ENCODE measurements at places on chromosomes 13 and 19. TPM values are rescaled to one million over a fixed set of nuclear protein-coding genes. Genes with fewer than 3 reads are reported as not detected.

- no peaks in the 10 kb centered on the region for H3K4me1 ChIP-seq
- no peaks in the 10 kb centered on the region for H3K36me3 ChIP-seq
- no peak overlapping the region for H3K4me3 ChIP-seq
Measured at GRCh38 chr19:30806311-30806710, 434.1 kb downstream of the ZNF536 start.

GRCh38 chr13:48851707-48852106 is 124.0 kb upstream of the FNDC3A start:
- no peak overlapping the region for H3K27ac ChIP-seq
- 0 out of 2 replicates have a peak, but pooled peaks cover 10% of the 10 kb centered on the region for H3K4me1 ChIP-seq
- no peaks in the 10 kb centered on the region for H3K27me3 ChIP-seq
- DNase-seq: no peak
- no peaks in the 10 kb centered on the region for H3K36me3 ChIP-seq

- 0 out of 2 replicates have a peak, but pooled peaks cover 1% of the 10 kb centered on the region for H3K27me3 ChIP-seq
- DNase-seq: no peak
- no peak overlapping the region for H3K4me3 ChIP-seq
- no peak overlapping the region for H3K27ac ChIP-seq
Measured at GRCh38 chr19:30063650-30064347, 121.8 kb downstream of the URI1 start.

- H3K27me3 ChIP-seq: no peaks in the 10 kb centered on the region
- H3K4me3 ChIP-seq: no peak overlapping the region
- peak overlapping the region; percentile 18 for H3K27ac ChIP-seq
- H3K36me3 ChIP-seq: peaks cover 10% of the 10 kb centered on the region
Measured at GRCh38 chr19:44866664-44867063, 20.6 kb downstream of the NECTIN2 start.

GRCh38 chr19:15475169-15475568 is 4.1 kb downstream of the PGLYRP2 start:
- H3K4me3 ChIP-seq: no peak overlapping the region
- DNase-seq: no peak
- H3K4me1 ChIP-seq: no peaks in the 10 kb centered on the region
- H3K27ac ChIP-seq: no peak overlapping the region
- no peaks in the 10 kb centered on the region for H3K27me3 ChIP-seq
- H3K36me3 ChIP-seq: no peaks in the 10 kb centered on the region

Gene ZNF93
- total RNA-seq: 6.3 TPM

Gene LRG1
- total RNA-seq: 0.61 TPM

DNA sequence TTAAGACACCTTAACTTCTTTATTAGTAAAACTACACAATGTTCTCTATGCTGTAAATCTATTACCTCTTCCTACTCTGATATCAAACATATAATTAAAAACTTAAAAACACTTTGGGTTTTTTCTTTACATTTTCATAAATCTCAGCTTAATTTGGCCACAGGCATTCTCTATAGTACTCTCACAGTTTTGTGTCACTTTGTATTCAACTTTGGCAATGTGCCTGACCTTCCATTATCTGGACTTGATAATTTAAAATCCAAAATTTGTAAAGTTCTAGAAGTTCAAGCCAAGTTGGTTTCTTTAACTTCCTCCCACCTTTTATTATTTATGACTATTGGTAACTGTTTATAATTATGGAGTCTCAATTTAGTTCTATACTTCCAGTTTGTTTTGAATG is 46.4 kb downstream of the VWA8 start:
- H3K36me3 ChIP-seq: no peaks in the 10 kb centered on the region
- no peaks in the 10 kb centered on the region for H3K4me1 ChIP-seq
- no peak overlapping the region for H3K4me3 ChIP-seq
- no peak overlapping the region for H3K27ac ChIP-seq
- H3K27me3 ChIP-seq: no peaks in the 10 kb centered on the region
- DNase-seq: no peak

Gene FUT2
- 16.3 TPM for total RNA-seq

GRCh38 chr13:21344662-21345176 is 114.4 kb downstream of the ZDHHC20 start:
- no peak overlapping the region for H3K4me3 ChIP-seq
- DNase-seq: no peak
- no peaks in the 10 kb centered on the region for H3K4me1 ChIP-seq

GRCh38 chr13:106205871-106206270 is 329.6 kb downstream of the EFNB2 start:
- H3K4me1 ChIP-seq: 0 out of 2 replicates have a peak, but pooled peaks cover 4% of the 10 kb centered on the region
- no peak overlapping the region for H3K4me3 ChIP-seq
- no peaks in the 10 kb centered on the region for H3K36me3 ChIP-seq

Gene ZNF808
- total RNA-seq: 19.8 TPM

- H3K36me3 ChIP-seq: no peaks in the 10 kb centered on the region
- peaks cover 7% of the 10 kb centered on the region for H3K4me1 ChIP-seq
- no peak overlapping the region for H3K4me3 ChIP-seq
- H3K27ac ChIP-seq: no peak overlapping the region
- H3K27me3 ChIP-seq: no peaks in the 10 kb centered on the region
- DNase-seq: no peak
Measured at GRCh38 chr13:20547479-20547908, 19.5 kb upstream of the IFT88 start.

DNA sequence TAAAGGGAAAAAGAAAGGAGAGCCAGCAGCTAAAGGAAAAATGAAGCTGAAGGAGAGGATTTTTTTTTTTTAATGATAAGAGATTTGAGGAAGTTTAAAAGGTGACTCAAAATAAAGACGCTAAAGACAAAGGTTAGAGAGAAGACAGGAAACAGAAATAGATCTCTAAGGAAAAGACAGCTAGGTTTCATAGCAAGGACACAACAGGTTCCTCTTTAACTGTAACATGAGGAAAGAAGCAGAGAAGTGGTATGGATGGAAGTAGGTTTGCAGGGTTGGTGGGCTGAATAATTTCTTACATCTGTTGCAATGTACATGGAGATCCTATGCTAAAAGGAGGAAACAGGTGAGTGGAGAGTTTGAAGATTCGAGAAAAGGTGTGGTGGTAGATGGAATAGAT is 107.5 kb downstream of the MYCBP2 start:
- no peak overlapping the region for H3K27ac ChIP-seq
- no peak overlapping the region for H3K4me3 ChIP-seq

Gene SPC24
- 44.8 TPM for total RNA-seq

GRCh38 chr13:55516610-55517009 is 1624.1 kb upstream of the PRR20A start:
- DNase-seq: no peak
- H3K4me1 ChIP-seq: no peaks in the 10 kb centered on the region
- no peaks in the 10 kb centered on the region for H3K27me3 ChIP-seq
- no peak overlapping the region for H3K4me3 ChIP-seq
- H3K36me3 ChIP-seq: no peaks in the 10 kb centered on the region

Data from Caco-2 (cell line).